ENCODE measurements at places on chromosomes 11 and 22. TPM values are rescaled to one million over a fixed set of nuclear protein-coding genes. Genes with fewer than 3 reads are reported as not detected.
A peak's percentile ranks its signal among the peaks of the same experiment; 100 is the strongest.

DNA sequence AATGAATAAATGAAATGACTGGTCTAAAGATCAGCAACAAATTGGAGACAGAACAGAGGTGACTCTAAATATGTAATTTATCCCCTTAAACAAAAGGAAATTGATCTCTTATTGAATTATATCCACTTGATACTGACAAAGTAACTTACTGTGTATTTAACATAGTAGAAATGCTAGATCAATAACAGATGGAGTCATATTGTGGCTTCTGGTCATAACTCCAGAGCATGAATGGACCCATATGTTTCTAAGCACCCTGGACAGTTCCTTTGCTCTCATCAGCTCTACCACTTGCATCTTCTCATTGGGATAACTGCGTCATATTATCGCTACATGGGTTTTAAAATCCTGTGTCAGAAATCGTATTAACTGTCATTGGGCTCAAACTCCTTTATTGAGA, 222.3 kb downstream of the ETS1 start:
- H3K4me3 ChIP-seq, result no peak overlapping the region
- no peak overlapping the region for H3K27ac ChIP-seq
- DNase-seq, result peak; percentile 22
- H3K36me3 ChIP-seq, result no peaks in the 10 kb centered on the region
- H3K27me3 ChIP-seq, result peaks cover 4% of the 10 kb centered on the region

DNA sequence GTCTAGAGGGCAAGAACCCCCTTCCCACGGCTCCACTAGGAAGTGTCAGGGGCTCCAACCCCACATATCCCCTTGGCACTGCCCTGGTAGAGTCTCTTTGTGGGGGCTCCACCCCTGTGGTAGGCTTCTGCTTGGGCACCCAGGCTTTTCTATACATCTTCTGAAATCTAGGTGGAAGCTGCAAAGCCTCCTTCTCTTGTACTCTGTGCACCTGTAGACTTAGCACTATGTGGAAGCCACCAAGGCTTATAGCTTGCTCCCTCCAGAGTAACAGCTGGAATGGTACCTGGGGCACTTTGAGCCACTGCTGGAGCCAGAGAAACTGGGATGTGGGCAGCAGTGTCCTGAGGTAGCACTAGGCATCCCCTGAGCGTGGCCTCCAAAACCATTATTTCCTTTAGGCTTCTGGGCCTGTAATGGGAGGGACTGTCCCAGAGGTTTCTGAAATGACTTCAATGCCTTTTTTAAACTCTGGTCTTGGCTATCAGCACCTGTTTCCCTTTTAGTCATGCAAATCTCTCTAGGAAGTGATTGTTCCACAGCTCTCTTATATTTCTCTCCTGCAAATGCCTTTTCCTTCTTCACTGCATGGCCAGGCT, 68.4 kb downstream of the TRAF6 start:
- H3K36me3 ChIP-seq, result peaks cover 30% of the 10 kb centered on the region
- H3K27me3 ChIP-seq, result no peaks in the 10 kb centered on the region
- peak overlapping the region; percentile 51 for H3K27ac ChIP-seq
- H3K4me1 ChIP-seq, result peaks cover 83% of the 10 kb centered on the region
- no peak for DNase-seq
- no peak overlapping the region for H3K4me3 ChIP-seq

- DNase-seq, result no peak
- H3K4me1 ChIP-seq, result no peaks in the 10 kb centered on the region
- no peak overlapping the region for H3K4me3 ChIP-seq
- H3K36me3 ChIP-seq, result no peaks in the 10 kb centered on the region
- peaks cover 4% of the 10 kb centered on the region for H3K27me3 ChIP-seq
Measured at GRCh38 chr22:24486501-24486921, 8.6 kb upstream of the UPB1 start.

DNA sequence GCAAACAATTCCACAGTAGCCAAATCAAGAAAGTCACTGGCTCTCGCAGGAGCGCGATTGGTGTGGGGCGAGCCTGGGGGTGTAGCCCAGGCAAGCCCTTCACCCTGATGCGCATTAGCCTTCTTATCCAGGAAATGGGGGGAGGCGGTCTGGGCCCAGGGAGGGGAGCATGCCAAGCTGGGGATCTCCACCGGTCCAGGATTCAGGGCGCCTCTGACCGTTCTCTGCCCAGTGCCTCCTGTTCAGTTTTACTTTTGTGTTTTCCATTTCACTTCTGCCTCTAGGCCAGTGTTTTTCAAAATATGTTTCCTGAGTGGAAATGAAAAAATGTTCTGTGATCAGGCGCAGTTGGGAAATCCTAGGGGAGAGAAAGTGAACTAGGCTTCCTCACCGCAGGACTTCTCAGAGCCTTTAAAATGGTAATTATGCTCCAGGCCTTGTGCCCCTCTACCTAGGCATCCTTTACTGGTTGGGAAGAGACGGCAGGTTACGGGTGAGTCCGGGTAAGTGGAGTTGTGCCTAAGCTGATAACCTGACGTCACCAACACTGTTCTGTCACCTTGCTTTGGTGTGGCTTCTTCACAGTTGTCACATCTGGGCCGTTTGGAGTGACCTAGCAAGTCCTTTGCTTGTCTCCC, 18.4 kb downstream of the LRP5 start:
- H3K4me1 ChIP-seq, result peaks cover 15% of the 10 kb centered on the region
- no peak overlapping the region for H3K27ac ChIP-seq
- H3K4me3 ChIP-seq, result no peak overlapping the region
- no peak for DNase-seq

The MN1 gene
- 0.03 TPM for polyA plus RNA-seq

The TECTA gene
- polyA plus RNA-seq, result 0.26 TPM

The SLN gene
- polyA plus RNA-seq, result not detected

Data from immature natural killer cell (primary cell).